Fibroblast of lung (primary cell): ENCODE measurements at places on chromosomes 6 and 20. TPM values are rescaled to one million over a fixed set of nuclear protein-coding genes. Genes with fewer than 3 reads are reported as not detected.

The SPATA2 gene
- total RNA-seq = 1.0 and 2.0 TPM in 2 replicates

The SLC2A4RG gene
- 18.2 and 30.6 TPM in 2 replicates for total RNA-seq

The ZBTB2 gene
- 9.8 and 12.2 TPM in 2 replicates for total RNA-seq

The C6orf132 gene
- total RNA-seq = 1.0 and 1.2 TPM in 2 replicates

The SPDEF gene
- under 0.01 TPM in 2 replicates for total RNA-seq

The GPANK1 gene
- 15.0 and 17.2 TPM in 2 replicates for total RNA-seq

The ADTRP gene
- 1.3 and 1.7 TPM in 2 replicates for total RNA-seq

The CALHM6 gene
- 0.33 and 1.0 TPM in 2 replicates for total RNA-seq

The ZNF334 gene
- total RNA-seq = 5.1 and 7.9 TPM in 2 replicates

The PSORS1C2 gene
- total RNA-seq = not detected in 2 replicates

The GSTA1 gene
- total RNA-seq = under 0.01 TPM in 1 of 2 replicates, not detected in the other

The SFT2D1 gene
- total RNA-seq = 34.2 and 34.8 TPM in 2 replicates

The F13A1 gene
- total RNA-seq = under 0.01 TPM in 1 of 2 replicates, not detected in the other

The GSTA3 gene
- not detected in 2 replicates for total RNA-seq

The C6orf118 gene
- not detected in 2 replicates for total RNA-seq

The C2 gene
- total RNA-seq = 16.8 and 27.2 TPM in 2 replicates

The HBS1L gene
- total RNA-seq = 88.6 and 118 TPM in 2 replicates

The ENTPD6 gene
- total RNA-seq = 49.6 and 56.5 TPM in 2 replicates

The SPATA25 gene
- total RNA-seq = 1.5 and 3.6 TPM in 2 replicates

The MAS1 gene
- not detected in 2 replicates for total RNA-seq

The LRRN4 gene
- total RNA-seq = under 0.01 TPM in 1 of 2 replicates, not detected in the other

The HRH3 gene
- total RNA-seq = not detected in 2 replicates

The SSTR4 gene
- not detected in 2 replicates for total RNA-seq

The SPINT4 gene
- total RNA-seq = not detected in 2 replicates

The BPI gene
- not detected in 2 replicates for total RNA-seq

The BMP6 gene
- under 0.01 TPM in 2 replicates for total RNA-seq

The GLP1R gene
- not detected in 2 replicates for total RNA-seq

The SPATS1 gene
- total RNA-seq = under 0.01 TPM in 1 of 2 replicates, not detected in the other

The BHLHE23 gene
- total RNA-seq = not detected in 2 replicates

The TP53TG5 gene
- total RNA-seq = under 0.01 TPM in 1 of 2 replicates, not detected in the other

The CCN6 gene
- not detected in 2 replicates for total RNA-seq

The SRPK1 gene
- total RNA-seq = 34.7 and 44.8 TPM in 2 replicates

The PBOV1 gene
- total RNA-seq = not detected in 2 replicates

The PNPLA1 gene
- not detected in 2 replicates for total RNA-seq

The TRDN gene
- not detected in 2 replicates for total RNA-seq

The C20orf96 gene
- 3.9 and 4.8 TPM in 2 replicates for total RNA-seq

The SNAI1 gene
- 0.26 and 0.66 TPM in 2 replicates for total RNA-seq

The MYL9 gene
- total RNA-seq = 9.2 and 25.4 TPM in 2 replicates

The POU3F2 gene
- not detected in 2 replicates for total RNA-seq

The HSPA1B gene
- total RNA-seq = 115 and 152 TPM in 2 replicates

The STX11 gene
- total RNA-seq = 0.26 and 0.33 TPM in 2 replicates

The FHL5 gene
- not detected in 2 replicates for total RNA-seq

The CRIP3 gene
- total RNA-seq = 0.26 TPM in 1 of 2 replicates, not detected in the other

The GMEB2 gene
- 7.4 and 10.9 TPM in 2 replicates for total RNA-seq

The PIGT gene
- 25.8 and 26.2 TPM in 2 replicates for total RNA-seq

The ADGB gene
- not detected in 2 replicates for total RNA-seq

The STX16 gene
- total RNA-seq = 46.0 and 64.9 TPM in 2 replicates

The ABHD16B gene
- not detected in 2 replicates for total RNA-seq

The EPPIN gene
- not detected in 2 replicates for total RNA-seq

The FOXS1 gene
- total RNA-seq = under 0.01 TPM in 1 of 2 replicates, not detected in the other

The GMNN gene
- 12.9 and 13.6 TPM in 2 replicates for total RNA-seq

The BANF2 gene
- total RNA-seq = not detected in 2 replicates

The VSX1 gene
- total RNA-seq = not detected in 2 replicates

The C6orf163 gene
- 1.8 and 2.8 TPM in 2 replicates for total RNA-seq
